ENCODE measurements at places on chromosomes 3 and 15. TPM values are rescaled to one million over a fixed set of nuclear protein-coding genes. Genes with fewer than 3 reads are reported as not detected.

ZNF662 gene
- polyA plus RNA-seq: not detected

FSTL1 gene
- polyA plus RNA-seq: not detected

TLR9 gene
- polyA plus RNA-seq: 10.4 TPM

TM4SF1 gene
- not detected for polyA plus RNA-seq

CYP1A1 gene
- polyA plus RNA-seq: not detected

VEPH1 gene
- polyA plus RNA-seq: not detected

SCG5 gene
- not detected for polyA plus RNA-seq

KLHL24 gene
- 41.3 TPM for polyA plus RNA-seq

ESYT3 gene
- 0.05 TPM for polyA plus RNA-seq

PTX3 gene
- not detected for polyA plus RNA-seq

ALAS1 gene
- 24.8 TPM for polyA plus RNA-seq

UCN2 gene
- not detected for polyA plus RNA-seq

HEG1 gene
- 1.5 TPM for polyA plus RNA-seq

WDR93 gene
- not detected for polyA plus RNA-seq

CAMK1 gene
- 0.65 TPM for polyA plus RNA-seq

ISLR gene
- polyA plus RNA-seq: not detected

ADGRG7 gene
- polyA plus RNA-seq: not detected

GHRL gene
- polyA plus RNA-seq: 1.5 TPM

SLC12A6 gene
- polyA plus RNA-seq: 8.7 TPM

SNX33 gene
- polyA plus RNA-seq: 0.05 TPM

CORO2B gene
- 0.94 TPM for polyA plus RNA-seq

RASL12 gene
- polyA plus RNA-seq: not detected

SCN11A gene
- polyA plus RNA-seq: not detected

HGD gene
- 0.24 TPM for polyA plus RNA-seq

DAZL gene
- not detected for polyA plus RNA-seq

SLC2A2 gene
- polyA plus RNA-seq: not detected

PLXNB1 gene
- polyA plus RNA-seq: not detected

ABHD10 gene
- polyA plus RNA-seq: 44.2 TPM

LEKR1 gene
- polyA plus RNA-seq: 0.93 TPM

PAQR9 gene
- polyA plus RNA-seq: not detected

C3orf70 gene
- polyA plus RNA-seq: 0.10 TPM

ACKR2 gene
- polyA plus RNA-seq: not detected

HIGD2B gene
- polyA plus RNA-seq: not detected

ACSBG1 gene
- not detected for polyA plus RNA-seq

ARRDC4 gene
- 0.90 TPM for polyA plus RNA-seq

ST3GAL6 gene
- not detected for polyA plus RNA-seq

NANOGP8 gene
- not detected for polyA plus RNA-seq

KNL1 gene
- 1.1 TPM for polyA plus RNA-seq

ANKRD34C gene
- not detected for polyA plus RNA-seq

H1-8 gene
- not detected for polyA plus RNA-seq

SLC24A5 gene
- not detected for polyA plus RNA-seq

TUBGCP4 gene
- 19.8 TPM for polyA plus RNA-seq

RBPMS2 gene
- polyA plus RNA-seq: 0.14 TPM

C3orf52 gene
- 0.50 TPM for polyA plus RNA-seq

CASR gene
- polyA plus RNA-seq: not detected

PCNP gene
- 119 TPM for polyA plus RNA-seq

TUSC7 gene
- polyA plus RNA-seq: not detected

CHL1 gene
- 4.1 TPM for polyA plus RNA-seq

THRB gene
- 0.38 TPM for polyA plus RNA-seq

HRH1 gene
- polyA plus RNA-seq: not detected

C2CD4A gene
- polyA plus RNA-seq: not detected

TGM4 gene
- polyA plus RNA-seq: 0.06 TPM

SST gene
- not detected for polyA plus RNA-seq

CCRL2 gene
- polyA plus RNA-seq: 1.3 TPM
